Fibroblast of mammary gland (primary cell): ENCODE measurements at places on chromosomes 2 and 18.
A peak's percentile ranks its signal among the peaks of the same experiment; 100 is the strongest.

- no peak for DNase-seq
Observed at GRCh38 chr2:142300517-142300916, 169.7 kb upstream of the LRP1B start.

- no peak for DNase-seq
Observed at GRCh38 chr2:228628682-228629081, 447.2 kb upstream of the SPHKAP start.

DNA sequence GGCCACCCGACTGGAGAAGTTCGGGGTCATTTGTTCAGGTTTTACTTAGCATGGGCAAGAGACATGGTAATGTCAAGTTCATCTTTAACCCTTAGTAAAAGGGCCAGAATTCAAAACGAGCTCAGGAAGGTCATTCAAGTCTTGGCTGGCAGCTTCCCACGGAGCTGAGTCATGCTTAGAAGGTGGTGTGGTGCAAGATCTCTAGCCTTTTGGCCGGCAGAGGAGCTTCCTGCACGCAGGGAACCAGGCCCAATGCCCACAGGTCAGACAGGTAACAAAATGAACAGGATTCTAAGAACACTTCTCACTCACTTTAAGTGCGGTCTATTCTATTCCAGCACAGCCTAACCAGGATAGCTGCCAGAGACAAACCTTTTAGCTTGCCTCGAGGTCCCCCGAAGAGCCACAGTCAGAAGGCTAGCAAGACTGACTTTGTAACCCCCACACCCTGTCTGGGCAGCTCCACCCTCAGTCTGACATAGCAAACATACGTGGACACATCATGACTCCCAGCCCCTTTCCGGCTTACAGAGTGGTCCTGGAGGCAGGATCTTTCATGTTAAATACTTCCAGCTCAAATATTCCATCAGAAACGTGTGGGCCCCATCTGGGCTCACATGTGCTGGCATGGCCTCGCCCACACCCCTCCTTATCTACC lies 292.7 kb downstream of the BCL11A start:
- no peak for DNase-seq

DNA sequence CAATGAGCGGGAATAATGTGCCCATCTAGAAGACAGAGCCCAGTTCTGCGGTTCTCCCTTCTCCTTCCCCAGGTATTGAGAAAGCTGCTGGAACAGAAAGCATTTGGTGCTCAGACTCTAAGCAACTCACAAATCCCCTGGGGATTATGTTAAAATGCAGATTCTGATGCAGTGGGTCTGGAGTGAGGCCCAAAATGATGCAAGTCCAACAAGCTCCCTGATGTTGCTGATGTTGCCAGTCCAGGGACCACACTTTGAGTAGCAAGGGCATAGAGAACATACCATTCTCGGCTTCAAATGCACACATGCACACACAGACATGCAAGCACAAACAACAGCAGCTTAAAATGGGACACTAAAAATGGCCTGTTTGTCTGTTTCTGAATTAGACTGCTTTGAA lies 274.8 kb upstream of the NCKAP5 start:
- peak; percentile 43 for DNase-seq

GRCh38 chr18:68728081-68728700 lies 13.3 kb upstream of the TMX3 start:
- DNase-seq, result no peak

GRCh38 chr2:18062892-18063291 lies 184.4 kb downstream of the KCNS3 start:
- no peak for DNase-seq

GRCh38 chr2:107392241-107392704 lies 434.4 kb upstream of the RGPD4 start:
- no peak for DNase-seq

DNA sequence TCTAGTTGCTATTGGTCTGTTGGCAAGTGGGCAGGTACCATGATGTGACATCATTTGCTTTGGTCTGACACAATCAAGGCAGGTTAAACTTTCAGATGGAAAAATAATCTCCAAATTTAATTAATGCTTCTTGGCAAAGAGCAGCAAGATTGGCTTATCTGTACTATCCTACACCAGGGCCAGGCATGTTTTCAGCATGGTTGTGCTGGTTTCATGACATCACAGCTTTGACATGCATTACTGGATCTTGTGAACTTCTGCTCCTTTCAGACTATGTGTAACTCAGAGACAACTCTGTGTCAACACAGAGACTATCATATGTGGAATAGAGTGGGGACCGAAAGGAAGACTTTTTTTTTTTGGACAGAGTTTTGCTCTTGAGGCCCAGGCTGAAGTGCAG lies 520.5 kb downstream of the TDRD15 start:
- no peak for DNase-seq

DNA sequence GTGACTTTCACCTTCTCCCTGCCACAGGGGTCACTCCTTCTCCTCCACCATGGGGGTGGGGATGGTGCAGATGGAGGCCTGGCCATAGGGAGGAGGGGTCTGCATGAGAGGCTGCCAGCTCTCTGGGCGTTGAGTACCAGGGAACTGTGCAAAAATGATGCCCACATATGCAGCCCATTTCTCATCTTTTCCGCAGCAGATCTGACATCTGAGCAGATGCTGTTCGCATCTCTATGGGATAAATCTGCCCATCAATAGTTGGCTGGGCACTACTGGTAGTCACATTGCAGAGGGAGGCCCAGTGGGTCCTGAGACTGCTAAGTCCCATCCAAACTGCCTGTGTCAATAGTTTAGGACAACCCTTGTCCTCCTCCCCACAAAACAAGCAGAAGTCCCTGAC lies 45.9 kb upstream of the LGALSL start:
- no peak for DNase-seq

DNA sequence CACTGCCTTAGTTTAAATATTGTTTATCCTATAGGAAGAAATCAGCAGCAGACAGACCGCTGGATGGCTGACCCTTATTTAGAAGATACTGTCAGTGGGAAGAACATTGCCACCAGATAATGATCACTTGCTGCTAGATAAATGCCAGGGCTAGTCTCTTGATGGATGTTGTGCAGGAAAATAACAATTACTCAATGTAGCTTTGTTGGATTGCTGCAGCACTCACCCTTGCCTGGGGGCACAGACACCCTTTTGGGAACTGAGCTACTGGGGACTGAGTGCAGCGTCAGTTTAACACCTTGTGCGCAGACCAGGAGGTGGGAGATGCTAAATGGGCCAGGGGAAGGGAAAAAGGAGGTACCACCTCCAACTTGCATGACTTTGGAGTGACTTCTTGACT lies 64.2 kb upstream of the CAPN13 start:
- no peak for DNase-seq

DNA sequence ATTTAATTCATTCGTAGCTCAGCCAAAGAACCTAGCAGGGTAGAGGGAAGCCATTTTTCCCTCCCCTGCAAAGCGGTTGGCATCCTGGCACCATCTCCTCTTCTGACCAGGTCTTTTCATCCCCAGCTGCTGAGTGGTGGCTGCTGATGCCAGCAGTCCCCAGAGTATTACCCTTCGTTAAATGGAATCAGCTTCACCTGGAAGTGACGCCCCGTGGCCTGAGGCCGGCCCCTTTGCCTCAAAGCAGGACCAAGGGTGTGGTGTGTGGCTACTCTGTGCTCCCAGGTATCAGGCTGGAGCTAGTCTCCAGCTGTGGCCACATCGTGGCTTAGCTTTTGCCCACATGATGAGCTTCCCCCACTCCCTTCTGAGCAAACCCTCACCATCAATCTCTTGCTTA lies 12.3 kb upstream of the SP100 start:
- no peak for DNase-seq

- no peak for DNase-seq
Observed at GRCh38 chr18:79942786-79943607, 8.5 kb downstream of the SLC66A2 start.

- DNase-seq, result peak; percentile 81
Observed at GRCh38 chr2:37020212-37020886, 54.0 kb upstream of the STRN start.

- DNase-seq, result peak; percentile 97
Observed at GRCh38 chr18:29181151-29181901, 1004.4 kb upstream of the CDH2 start.

GRCh38 chr18:77084688-77085035 lies 47.9 kb downstream of the MBP start:
- no peak for DNase-seq

DNA sequence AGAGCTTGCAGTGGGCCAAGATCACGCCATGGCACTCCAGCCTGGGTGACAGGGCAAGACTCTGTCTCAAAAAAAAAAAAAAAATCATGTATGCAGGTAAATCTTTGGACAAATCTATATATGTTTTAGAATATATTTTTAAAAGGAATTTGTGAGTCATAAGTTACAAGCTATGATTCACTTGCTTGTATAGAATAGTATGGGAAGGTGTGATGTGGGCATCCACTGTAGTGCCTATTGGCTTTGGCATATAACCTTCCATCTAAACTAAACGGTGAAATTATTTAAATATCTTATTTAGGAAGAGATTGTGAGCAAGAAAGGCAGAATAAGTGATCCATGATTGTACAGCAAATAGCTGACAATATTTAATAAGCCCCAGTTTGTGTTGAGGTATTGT lies 261.1 kb downstream of the GALNT13 start:
- DNase-seq, result no peak

DNA sequence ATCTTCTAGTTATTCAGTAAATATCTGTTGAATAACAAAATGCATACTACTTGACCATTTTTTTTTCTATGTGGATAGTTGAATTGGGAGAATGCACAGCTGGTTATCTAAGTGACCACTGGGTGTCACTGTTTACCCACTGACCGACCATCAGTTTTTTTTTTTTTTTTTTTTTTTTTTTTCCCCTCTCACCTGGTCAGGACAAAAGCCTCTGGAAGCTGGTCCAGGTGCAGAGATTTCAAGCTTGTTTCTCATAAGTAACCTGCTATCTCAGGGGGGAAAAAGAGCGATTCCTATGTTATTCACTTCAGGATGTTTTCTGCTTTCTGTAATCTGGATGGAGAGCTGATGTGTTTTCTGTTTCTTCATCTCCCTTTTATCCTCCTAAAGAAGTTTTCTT lies 256.0 kb downstream of the DCDC2C start:
- DNase-seq, result peak; percentile 28

DNA sequence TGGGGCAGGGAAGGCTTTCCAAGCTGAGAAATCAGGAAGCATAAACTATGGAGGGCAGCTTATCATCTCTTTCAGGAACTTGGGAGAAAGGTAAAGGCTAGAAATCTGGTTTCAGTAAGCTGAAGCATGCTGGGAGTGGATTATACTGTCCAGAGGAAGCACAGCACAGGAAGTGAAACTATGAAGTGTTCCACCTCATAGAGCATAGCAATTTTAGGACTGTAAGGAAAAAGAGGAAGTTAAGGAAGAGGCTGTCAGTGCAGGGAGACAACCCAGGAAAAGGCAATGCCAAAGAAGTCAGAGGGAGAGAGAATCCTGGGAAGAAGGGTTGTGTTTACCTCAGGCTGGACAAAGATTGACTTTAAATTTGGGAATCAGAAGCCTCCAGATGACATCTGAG lies 51.9 kb downstream of the EFEMP1 start:
- DNase-seq, result no peak

GRCh38 chr2:209125291-209125690 lies 298.6 kb upstream of the MAP2 start:
- DNase-seq, result no peak

DNA sequence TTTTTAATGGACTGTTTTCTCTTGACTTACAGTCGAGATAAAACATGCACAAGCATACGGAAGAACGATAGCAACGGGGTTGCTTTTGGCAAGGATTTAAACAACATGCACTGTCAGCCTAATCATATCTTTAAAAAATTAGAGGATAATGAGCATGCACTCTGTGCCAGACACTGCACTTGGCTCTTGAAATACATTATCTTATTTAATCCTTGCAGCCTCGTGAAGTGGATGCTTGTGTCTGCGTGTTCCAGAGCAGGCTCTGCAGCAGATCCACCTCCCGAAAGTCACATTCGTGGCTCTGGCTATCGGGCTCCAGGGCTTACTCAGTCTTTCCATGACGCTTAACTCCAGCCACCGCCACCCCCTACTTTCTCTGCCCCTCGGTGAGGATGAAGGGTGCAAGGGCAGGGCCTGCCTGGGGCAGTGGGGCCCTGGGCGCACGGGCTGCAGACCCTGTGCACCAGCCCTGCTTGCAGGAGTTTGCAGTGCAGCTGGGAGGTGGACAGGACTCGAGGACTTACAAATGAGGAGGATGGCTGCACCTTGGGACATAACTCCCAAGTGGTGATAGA lies 61.7 kb downstream of the ACKR3 start:
- no peak for DNase-seq

GRCh38 chr2:134389381-134389780 lies 135.5 kb downstream of the MGAT5 start:
- no peak for DNase-seq
